Activated T-cell treated with anti-CD3 and anti-CD28 coated beads, Interleukin-2, amount 50 U/mL, for 72 hours (primary cell): ENCODE measurements at places on chromosomes 1 and 21. TPM values are rescaled to one million over a fixed set of nuclear protein-coding genes. Genes with fewer than 3 reads are reported as not detected.

GRCh38 chr1:207020065-207020708, 12.4 kb downstream of the C1orf116 start:
- peaks cover 6% of the 10 kb centered on the region for H3K27me3 ChIP-seq
- H3K4me3 ChIP-seq: no peak overlapping the region
- H3K36me3 ChIP-seq: no peaks in the 10 kb centered on the region
- DNase-seq: no peak
- peaks cover 21% of the 10 kb centered on the region for H3K4me1 ChIP-seq

- H3K27ac ChIP-seq: no peak overlapping the region
- DNase-seq: no peak
- no peaks in the 10 kb centered on the region for H3K27me3 ChIP-seq
- no peak overlapping the region for H3K4me3 ChIP-seq
- H3K4me1 ChIP-seq: no peaks in the 10 kb centered on the region
These were observed 23.9 kb upstream of the KIF1B start for GRCh38 chr1:10186331-10187025.

DNA sequence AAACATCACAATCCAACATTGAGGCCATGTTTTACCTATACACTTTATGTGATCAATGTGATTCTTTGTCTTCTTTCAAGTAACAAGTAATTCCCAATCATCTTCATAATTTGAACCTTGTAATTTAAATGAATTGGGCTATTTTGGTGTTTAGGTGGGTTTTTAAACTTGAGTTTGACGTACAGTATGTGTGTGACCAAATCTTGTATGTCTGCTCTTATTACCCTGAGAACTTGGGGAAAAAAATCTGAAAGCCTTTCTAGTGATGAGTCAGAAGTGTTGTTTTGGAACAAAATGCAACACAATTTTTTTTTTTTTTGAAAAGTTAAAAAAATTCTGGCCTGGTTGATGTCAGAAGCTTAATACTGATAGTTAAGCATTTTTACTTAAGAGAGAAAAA, 68.5 kb downstream of the HHAT start:
- peaks cover 35% of the 10 kb centered on the region for H3K27me3 ChIP-seq
- peaks cover 55% of the 10 kb centered on the region for H3K4me1 ChIP-seq

Gene TENT5C
- 22.5 TPM for total RNA-seq

GRCh38 chr1:107225706-107226105, 84.9 kb downstream of the NTNG1 start:
- no peaks in the 10 kb centered on the region for H3K27me3 ChIP-seq
- no peak overlapping the region for H3K4me3 ChIP-seq
- H3K27ac ChIP-seq: no peak overlapping the region
- H3K4me1 ChIP-seq: no peaks in the 10 kb centered on the region

DNA sequence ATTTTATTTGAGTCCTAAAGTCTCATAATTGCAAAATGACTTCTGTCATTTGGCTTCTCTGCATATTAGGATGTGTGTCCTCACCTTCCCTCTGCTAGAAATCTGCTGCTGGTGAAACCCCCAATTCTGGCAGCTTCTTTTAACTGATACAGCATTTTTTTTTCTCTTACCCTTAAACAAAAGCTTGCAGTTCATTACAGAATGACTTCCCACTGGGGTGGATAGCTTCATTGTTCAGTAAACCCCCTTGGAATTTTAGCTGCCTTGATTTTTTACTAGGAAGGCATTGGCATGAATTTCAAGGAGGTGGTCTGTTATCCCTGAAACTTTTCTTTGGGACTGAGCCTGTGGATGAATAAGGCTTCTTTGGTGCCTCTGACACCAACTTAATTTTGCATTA, 16.8 kb downstream of the TSEN15 start:
- no peak for DNase-seq
- H3K27me3 ChIP-seq: no peaks in the 10 kb centered on the region
- H3K4me3 ChIP-seq: no peak overlapping the region
- H3K27ac ChIP-seq: no peak overlapping the region
- H3K36me3 ChIP-seq: peaks cover 10% of the 10 kb centered on the region

GRCh38 chr1:163981500-163982030, 577.4 kb upstream of the PBX1 start:
- peaks cover 4% of the 10 kb centered on the region for H3K36me3 ChIP-seq
- H3K27me3 ChIP-seq: no peaks in the 10 kb centered on the region
- H3K4me3 ChIP-seq: no peak overlapping the region
- no peaks in the 10 kb centered on the region for H3K4me1 ChIP-seq

GRCh38 chr1:59232216-59232615, 64.7 kb upstream of the FGGY start:
- no peaks in the 10 kb centered on the region for H3K27me3 ChIP-seq
- H3K27ac ChIP-seq: no peak overlapping the region
- H3K4me1 ChIP-seq: no peaks in the 10 kb centered on the region

- DNase-seq: no peak
- no peaks in the 10 kb centered on the region for H3K36me3 ChIP-seq
- no peaks in the 10 kb centered on the region for H3K27me3 ChIP-seq
These were observed 75.7 kb upstream of the RAB4A start for GRCh38 chr1:229195246-229195645.

Gene TMEM50A
- total RNA-seq: 131 TPM

GRCh38 chr1:40782371-40782956, 1.1 kb upstream of the KCNQ4 start:
- peaks cover 5% of the 10 kb centered on the region for H3K4me1 ChIP-seq
- peak overlapping the region; percentile 69 for H3K4me3 ChIP-seq
- peaks cover 1% of the 10 kb centered on the region for H3K36me3 ChIP-seq
- peaks cover 36% of the 10 kb centered on the region for H3K27me3 ChIP-seq
- DNase-seq: no peak
- no peak overlapping the region for H3K27ac ChIP-seq

Gene ADGRL4
- total RNA-seq: not detected

Gene ZYG11A
- 0.72 TPM for total RNA-seq
